ENCODE measurements at places on chromosomes 16 and 17.

DNA sequence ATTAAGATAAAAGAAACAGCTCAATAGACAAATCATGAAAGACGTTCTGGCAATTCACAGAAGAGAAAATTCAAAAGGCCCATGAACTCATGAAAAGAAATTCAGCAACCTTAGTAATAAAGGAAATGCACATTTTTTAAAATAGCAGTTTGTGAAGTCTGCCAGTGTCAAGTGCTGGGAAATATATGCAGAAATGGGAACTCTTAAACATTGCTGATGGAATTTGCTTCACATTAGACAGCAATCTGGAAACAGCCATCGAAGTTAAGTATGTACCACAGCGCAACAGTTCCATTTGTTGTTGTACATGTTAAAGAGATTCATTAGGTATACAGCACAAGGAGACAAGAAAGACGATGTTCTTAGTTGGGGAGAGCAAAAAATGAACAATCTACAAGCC is 319.4 kb upstream of the SALL1 start:
- DNase-seq, result no peak

DNA sequence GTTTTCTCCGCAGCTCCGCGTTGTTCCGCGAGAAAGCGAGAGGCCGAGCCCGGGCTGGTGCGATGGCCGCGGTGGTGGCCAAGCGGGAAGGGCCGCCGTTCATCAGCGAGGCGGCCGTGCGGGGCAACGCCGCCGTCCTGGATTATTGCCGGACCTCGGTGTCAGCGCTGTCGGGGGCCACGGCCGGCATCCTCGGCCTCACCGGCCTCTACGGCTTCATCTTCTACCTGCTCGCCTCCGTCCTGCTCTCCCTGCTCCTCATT is 404 bp downstream of the EMC6 start:
- DNase-seq, result no peak

DNA sequence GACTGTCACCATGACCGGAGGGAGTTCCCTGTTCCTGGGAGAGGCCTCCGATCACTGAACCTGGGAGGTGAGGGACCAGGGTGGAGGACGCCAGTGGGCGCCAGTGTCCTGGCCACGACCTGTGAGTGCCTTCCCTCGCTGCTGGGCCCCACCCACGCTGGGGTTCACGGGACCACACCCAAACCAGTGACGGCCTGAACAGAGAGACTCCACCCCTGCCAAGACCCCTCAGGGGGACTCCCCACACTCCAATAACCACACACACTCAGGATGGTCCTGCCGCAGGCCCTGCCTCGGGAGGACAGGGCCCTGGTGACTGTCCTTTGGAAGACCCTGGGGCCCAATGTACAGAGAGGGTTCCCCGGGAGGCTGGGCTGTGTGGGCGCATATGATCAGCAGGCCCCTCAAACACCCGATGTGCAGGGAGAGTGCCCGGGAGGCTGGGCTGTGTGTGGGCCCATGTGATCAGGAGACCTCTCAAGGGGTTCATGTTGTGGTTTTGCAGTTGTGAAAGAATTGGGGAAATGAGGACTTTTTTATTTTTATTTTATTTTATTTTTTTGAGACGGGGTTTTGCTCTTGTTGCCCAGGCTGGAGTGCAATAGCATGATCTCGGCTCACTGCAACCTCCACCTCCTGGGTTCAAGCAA is 26.6 kb downstream of the TPSD1 start:
- no peak for DNase-seq

GRCh38 chr16:524274-525040 is 3.1 kb upstream of the CAPN15 start:
- no peak for DNase-seq

GRCh38 chr16:52592778-52593177 is 45.8 kb upstream of the TOX3 start:
- DNase-seq, result no peak

GRCh38 chr16:73505577-73505976 is 457.6 kb upstream of the ZFHX3 start:
- no peak for DNase-seq

- no peak for DNase-seq
These were observed 228.5 kb downstream of the TOX3 start for GRCh38 chr16:52318302-52319009.

DNA sequence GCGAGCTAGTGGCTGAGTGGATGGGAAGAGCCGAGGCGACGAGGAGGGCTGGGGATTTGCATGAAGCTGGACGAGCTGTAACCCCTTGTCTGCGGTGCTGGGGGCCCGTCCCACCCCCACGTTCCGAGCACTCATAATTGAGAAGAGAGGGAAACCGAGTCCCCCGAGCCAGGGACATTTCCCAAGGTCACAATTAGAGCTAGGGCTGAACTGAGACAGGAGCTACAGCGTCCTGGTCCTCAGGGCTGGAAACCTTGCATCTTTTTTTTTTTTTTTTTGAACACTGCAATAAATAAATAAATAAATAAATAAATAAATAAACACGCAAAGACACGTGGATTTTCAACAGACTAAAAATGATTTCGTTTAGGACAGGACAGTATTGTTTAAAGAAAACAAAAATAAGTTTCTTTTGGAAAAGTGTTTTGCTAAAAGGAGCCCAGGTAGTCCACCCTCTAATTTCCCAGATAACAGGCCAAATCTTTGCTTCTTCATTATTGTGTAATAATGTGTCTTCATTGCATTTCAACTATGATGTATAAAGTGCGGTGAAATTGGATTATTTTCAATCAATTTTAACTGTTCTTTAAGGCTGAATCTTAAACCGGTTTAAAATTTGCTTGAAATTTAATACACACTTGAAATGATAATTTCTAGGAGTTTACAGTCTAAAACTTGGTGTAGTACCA is 992 bp downstream of the GDPD1 start:
- no peak for DNase-seq

GRCh38 chr16:61915569-61915968 is 120.7 kb downstream of the CDH8 start:
- no peak for DNase-seq

GRCh38 chr16:73916829-73917594 is 379.6 kb upstream of the PSMD7 start:
- DNase-seq, result no peak

DNA sequence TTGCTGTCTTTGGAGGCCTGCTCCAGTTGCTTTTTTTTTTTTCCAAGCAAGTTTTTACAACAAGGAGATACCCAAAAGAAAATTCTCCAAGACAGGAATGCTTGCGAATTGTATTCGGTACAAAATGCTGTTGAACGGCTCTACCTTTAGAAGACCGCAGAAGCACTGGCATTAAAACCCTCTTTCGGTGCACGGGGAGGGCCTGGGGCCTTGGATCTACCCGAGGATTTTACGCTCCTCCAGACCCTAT is 1.3 kb upstream of the HELZ start:
- no peak for DNase-seq

DNA sequence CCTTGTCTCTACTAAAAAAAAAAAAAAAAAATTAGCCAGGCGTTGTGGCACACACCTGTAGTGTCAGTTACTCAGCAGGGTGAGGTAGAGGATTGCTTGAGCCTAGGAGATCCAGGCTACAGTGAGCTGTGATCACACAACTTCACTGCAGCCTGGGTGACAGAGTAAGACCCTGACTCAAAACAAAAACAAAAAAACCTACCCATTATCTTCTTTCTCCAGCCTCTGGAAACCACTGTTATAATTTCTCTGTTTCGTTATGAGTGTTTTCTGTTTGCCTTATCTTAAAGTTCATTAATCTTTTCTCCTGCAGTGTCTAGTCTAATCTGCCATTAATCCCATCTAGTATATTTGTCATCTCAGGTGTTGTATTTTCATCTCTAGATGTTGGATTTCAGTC is 18.6 kb upstream of the CLTC start:
- DNase-seq, result no peak

GRCh38 chr17:54945671-54946070 is 22.8 kb downstream of the COX11 start:
- DNase-seq, result no peak

GRCh38 chr16:29877266-29877961 is 14.4 kb upstream of the CDIPT start:
- DNase-seq, result no peak

DNA sequence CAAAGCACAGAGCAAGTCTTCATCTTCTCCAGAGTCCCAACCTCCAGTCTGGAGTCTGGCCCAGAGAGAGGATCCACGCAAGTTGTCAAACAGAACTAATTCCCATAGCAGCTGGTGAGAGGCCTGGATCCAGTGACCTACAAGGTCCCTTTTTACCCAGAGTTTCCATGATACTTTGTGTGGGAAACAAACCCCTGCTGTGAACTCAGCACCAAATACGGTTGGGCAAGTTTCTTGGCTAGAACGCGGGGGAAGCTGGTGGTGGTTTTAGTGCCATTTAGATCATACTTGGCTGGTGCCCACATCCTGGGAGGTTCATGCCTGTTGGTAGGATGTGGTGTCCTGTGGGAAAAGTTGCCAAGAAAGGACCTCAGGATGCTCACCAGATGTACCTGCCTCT is 18.1 kb downstream of the TMC7 start:
- DNase-seq, result no peak

DNA sequence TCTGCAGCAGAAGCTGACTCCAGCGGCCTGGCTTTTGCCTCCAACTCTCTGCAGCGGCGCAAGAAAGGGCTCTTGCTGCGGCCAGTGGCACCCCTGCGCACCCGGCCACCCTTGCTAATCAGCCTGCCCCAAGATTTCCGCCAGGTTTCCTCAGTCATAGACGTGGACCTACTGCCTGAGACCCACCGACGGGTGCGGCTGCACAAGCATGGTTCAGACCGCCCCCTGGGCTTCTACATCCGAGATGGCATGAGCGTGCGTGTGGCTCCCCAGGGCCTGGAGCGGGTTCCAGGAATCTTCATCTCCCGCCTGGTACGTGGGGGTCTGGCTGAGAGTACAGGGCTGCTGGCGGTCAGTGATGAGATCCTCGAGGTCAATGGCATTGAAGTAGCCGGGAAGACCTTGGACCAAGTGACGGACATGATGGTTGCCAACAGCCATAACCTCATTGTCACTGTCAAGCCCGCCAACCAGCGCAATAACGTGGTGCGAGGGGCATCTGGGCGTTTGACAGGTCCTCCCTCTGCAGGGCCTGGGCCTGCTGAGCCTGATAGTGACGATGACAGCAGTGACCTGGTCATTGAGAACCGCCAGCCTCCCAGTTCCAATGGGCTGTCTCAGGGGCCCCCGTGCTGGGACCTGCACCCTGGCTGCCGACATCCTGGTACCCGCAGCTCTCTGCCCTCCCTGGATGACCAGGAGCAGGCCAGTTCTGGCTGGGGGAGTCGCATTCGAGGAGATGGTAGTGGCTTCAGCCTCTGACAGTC is 1.3 kb downstream of the PARD6A start:
- DNase-seq, result no peak

- no peak for DNase-seq
These were observed 7.8 kb upstream of the N4BP1 start for GRCh38 chr16:48617711-48618148.

DNA sequence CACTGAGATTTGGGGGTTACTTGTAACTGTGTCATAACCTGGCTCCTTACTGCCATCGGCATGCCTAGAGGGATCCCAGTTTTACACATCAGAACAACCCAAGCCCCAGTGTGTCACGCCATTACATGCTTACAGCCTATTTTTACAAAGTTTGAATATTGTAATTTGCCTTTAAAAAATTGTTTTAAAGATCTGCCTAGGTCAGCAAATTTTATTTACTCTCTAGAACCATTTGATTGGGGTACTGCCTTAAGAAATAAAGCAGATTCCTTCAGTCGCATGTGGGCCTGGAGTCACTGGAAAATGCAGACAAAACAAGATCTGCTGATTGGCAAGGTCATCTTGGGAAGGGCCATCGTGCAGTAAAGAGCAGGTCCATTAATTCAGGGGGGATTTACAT is 566.9 kb downstream of the WWOX start:
- DNase-seq, result no peak

- DNase-seq, result no peak
These were observed 10.9 kb upstream of the TAC4 start for GRCh38 chr17:49858796-49859195.

- no peak for DNase-seq
These were observed 394.0 kb downstream of the KCNJ2 start for GRCh38 chr17:70563281-70563820.

DNA sequence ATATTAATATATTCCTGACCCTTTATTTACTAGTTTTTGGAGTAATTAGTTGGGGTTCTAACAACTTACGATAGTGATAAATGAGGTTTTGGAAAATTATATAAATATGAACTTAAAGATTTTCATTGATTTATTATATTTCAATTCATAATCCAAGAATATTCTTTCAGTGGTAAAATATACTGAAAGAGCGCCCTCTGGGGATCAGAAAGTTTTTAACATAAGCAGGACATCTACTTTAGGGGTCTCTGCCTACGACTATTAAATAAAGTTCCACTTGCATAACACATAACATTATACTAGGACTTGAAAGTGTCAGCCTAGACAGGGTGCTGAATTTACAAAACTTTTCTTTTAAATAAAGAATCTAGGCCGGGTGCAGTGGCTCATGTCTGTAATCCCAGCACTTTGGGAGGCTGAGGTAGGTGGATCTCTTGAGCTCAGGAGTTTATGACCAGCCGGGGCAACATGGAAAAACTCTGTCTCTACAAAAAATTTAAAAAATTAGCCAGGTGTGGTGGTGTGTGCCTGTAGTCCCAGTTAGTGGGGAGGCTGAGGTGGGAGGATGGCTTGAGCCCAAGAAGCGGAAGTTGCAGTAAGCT is 15.6 kb downstream of the RFWD3 start:
- DNase-seq, result no peak

GRCh38 chr17:21677126-21677910 is 15.0 kb upstream of the KCNJ18 start:
- no peak for DNase-seq

DNA sequence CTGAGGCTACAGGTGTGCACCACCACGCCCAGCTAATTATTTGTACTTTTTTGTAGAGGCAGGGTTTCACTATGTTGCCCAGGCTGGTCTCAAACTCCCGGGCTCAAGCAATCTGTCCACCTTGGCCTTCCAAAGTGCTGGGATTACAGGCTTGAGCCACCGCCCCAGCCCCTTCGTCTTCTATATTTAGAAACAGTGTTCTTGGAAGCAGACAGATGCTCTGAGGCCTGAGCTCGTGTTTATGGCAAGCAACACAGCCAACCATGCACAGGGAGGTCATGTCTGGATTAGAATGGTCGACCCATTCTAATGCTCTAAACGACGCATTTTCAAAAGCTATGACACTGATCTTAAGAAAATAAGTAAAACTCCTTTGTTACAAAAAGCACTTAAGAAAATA is 16.6 kb downstream of the TMEM204 start:
- no peak for DNase-seq

GRCh38 chr16:88349153-88349902 is 33.4 kb upstream of the ZNF469 start:
- DNase-seq, result no peak

DNA sequence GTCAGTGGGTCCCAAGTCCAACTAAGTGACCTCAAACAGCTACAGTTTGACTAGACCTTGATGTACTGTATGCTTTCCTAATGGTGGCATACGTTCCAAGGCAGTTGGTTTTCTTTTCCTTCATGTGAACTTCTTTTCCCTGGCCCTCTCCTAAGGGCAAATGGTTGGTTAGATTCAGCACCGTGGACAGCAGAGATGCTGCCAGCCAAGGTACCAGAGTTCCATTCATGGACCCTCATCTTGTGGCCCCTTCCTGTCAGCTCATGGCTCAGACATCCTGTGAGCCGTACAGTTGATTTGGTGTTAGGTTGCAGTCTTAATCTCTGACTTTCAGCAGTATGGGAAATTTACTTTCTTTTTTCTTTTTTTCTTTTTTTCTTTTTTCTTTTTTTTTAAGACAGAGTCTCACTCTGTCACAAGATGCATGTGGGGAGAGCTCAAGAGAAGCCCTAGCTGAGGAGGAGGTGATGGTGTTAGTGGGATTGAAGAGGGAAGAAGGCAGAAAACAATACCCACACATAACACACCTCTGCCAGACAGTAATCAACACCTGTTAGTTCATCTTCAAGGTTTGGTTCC is 122.4 kb downstream of the USP31 start:
- no peak for DNase-seq

GRCh38 chr16:86614699-86615098 is 36.4 kb downstream of the FOXL1 start:
- DNase-seq, result no peak
